ENCODE measurements at places on chromosomes 5 and 9.

GRCh38 chr9:107219486-107220077 lies 63.5 kb upstream of the RAD23B start:
- DNase-seq = no peak

DNA sequence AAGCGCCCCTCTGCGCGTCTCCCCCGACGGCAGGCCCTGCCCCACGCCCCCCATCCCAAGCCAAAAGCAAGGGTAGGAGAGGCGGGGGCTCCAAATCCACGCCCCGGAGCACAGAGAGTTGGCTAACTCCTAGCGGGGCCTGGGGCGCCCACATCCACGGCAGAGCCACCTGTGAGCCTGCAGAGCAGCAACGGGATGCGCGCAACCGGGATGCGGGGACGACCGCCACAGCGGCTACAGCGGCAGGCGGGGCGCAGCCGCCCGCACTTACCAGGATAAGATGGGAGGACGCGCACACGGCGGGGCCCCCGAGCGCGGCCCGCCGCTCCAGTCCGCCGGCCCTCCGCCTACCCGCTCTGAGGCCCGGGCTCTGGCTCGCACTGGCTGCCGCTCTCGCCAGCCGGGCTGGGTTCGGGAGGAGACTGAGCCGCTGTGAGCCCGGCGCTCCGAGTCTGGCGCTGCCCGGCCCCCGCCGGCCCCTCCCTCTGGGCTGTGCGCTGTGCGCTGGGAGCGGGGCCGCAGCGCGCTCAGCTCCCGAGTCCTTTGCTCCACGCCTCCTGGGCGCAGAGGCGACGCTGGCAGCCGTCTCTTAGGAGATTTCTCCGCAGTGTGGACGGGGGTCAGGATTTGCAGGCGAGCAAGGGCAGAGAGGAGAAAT lies at the start of gene SLC24A2:
SLC24A2 (minus strand) TSS at position 424 of the 658 bp plus-strand sequence.
- no peak for DNase-seq

- DNase-seq = no peak
Observed at GRCh38 chr9:4750023-4750673, 9.1 kb upstream of the AK3 start.

- no peak for DNase-seq
Observed at GRCh38 chr9:27431543-27432147, 92.4 kb upstream of the IFNK start.

GRCh38 chr5:164354139-164354751 lies 848.8 kb downstream of the MAT2B start:
- no peak for DNase-seq

DNA sequence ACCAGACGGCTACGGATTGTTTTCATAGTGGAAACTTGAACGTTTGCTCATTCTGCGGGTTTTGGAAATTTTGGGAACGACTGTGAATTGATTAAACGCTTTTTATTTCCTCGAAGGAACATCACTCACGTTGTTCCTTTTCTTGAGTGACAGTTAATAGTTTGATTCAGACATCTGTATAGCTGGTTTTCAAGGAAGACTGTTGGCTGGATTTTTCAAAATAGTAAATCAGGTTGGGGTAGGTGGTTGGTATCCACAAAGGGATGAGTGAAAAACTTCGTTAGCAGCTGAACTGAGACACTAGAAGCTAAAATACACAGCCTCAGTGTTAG lies 1.1 kb downstream of the TGFBR1 start:
- no peak for DNase-seq

DNA sequence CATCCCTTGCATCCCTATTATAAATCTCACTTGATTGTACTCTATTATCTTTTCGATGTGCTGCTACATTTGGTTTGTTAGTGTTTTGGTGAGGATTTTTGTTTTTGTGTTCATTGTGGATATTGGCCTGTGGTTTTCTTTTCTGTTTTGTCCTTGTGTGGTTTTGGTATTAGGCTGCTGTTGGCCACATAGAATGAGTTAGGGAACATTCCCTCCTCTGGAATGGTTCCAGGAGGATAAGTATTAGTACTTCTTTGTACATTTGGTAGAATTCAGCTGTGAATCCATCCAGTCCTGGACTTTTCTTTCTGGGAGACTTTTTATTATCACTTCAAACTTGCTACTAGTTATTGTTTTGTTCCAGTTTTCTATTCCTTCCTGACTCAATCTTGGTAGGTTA lies 287.2 kb downstream of the CWC27 start:
- no peak for DNase-seq
